ENCODE measurements at places on chromosomes 5 and 9.

GRCh38 chr5:156934450-156935211 lies 28.4 kb downstream of the TIMD4 start:
- DNase-seq = peak; percentile 58

GRCh38 chr5:16565118-16565517 lies 51.7 kb downstream of the RETREG1 start:
- DNase-seq = no peak

GRCh38 chr9:36597412-36598178 lies 24.9 kb downstream of the MELK start:
- peak; percentile 8 for DNase-seq

DNA sequence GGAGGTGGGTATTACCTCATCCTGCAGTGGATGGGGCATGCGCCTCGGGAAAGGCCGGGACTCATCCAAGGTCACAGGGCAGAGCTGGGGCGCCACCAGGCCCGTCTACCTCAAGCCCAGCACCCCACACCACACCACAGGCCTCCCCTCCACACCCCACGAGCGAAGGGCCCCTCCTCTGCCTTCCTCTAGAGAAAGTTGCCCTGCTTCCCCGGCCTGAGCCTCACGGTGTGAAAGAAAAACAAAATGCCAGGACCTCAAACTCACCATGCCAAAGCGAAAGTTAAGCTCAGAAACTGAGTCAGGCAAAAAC lies 161.1 kb downstream of the COL23A1 start:
- DNase-seq = no peak

- peak; percentile 34 for DNase-seq
These were observed 99.3 kb downstream of the ACTBL2 start for GRCh38 chr5:57383093-57383861.

- DNase-seq = no peak
These were observed 462 bp downstream of the NUDCD2 start for GRCh38 chr5:163459462-163459818.

GRCh38 chr5:53893626-53894025 lies 333.2 kb downstream of the NDUFS4 start:
- no peak for DNase-seq

GRCh38 chr9:136205707-136205992 lies 722 bp upstream of the LHX3 start:
- no peak for DNase-seq

GRCh38 chr9:97737429-97737828 lies 40.3 kb upstream of the XPA start:
- DNase-seq = no peak

DNA sequence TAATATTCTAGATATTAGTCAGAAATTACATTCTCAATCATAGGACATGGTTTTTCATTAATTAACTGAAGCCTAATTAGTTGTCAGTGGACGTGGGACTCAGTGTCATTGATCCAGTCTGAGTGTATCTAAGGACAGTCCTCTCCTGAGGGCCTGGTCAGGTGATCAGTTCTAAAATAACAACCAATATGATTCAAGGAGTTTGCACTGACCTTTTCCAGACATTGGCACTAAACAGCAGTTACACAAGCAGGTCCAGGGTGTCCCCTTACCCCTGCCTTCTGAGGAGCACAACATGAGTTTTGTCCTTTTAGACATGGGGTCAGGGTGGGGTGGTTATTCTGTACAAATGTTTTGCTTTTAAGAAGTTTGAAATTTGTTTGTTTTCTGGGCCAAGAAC lies 97.8 kb downstream of the CMYA5 start:
- DNase-seq = no peak

DNA sequence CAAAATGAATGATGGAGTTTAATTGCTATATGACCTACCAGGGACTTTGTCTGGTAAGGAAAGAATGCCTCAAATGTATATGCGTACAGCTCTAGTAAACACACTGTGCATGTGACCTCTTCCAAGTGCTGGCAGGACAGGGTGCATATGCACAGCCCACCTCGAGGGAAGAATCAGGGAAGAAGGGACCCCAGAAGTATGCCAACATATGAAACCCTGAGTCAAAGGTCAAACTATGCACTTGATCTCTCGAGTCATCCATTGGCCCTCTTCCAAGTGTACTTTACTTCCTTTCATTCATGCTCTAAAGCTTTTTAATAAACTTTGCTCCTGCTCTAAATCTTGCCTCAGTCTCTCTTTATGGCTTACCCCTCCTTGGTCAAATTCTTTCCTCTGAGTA lies 804.6 kb upstream of the COX7C start:
- DNase-seq = no peak

DNA sequence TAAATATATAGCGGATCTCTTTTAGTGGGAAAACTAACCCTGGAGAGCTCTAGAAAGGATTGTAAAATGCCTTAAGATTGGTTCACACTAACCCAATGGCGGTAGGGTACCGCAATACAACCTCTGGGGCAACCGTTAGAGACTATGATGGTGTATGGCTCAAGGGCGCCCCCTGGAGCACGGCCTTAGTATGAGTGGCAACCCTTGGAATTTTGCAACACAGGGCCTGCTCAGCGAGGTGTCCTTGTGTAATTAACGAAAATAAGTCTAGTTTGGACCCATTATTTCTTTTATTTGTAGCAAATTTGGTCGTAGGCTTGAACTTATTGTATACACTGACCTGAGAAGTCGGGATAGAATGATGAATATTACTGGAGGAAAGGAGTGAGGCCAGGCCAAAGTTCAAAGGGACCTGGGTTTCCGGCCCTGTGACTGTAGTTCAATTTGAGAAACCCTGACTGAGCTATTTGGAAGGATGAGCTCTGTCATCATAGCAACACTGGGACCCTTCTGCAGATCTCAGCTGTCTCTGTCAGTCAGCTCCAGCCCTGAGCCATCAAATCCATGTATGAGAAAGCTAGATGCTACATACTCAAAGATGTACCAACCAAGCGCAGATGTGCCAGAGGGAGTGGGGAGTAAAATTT lies 54.8 kb downstream of the CAMK4 start:
- DNase-seq = peak; percentile 89

GRCh38 chr9:135344523-135344901 lies 135.1 kb upstream of the PPP1R26 start:
- no peak for DNase-seq

GRCh38 chr5:93654676-93655075 lies 71.7 kb downstream of the NR2F1 start:
- no peak for DNase-seq

DNA sequence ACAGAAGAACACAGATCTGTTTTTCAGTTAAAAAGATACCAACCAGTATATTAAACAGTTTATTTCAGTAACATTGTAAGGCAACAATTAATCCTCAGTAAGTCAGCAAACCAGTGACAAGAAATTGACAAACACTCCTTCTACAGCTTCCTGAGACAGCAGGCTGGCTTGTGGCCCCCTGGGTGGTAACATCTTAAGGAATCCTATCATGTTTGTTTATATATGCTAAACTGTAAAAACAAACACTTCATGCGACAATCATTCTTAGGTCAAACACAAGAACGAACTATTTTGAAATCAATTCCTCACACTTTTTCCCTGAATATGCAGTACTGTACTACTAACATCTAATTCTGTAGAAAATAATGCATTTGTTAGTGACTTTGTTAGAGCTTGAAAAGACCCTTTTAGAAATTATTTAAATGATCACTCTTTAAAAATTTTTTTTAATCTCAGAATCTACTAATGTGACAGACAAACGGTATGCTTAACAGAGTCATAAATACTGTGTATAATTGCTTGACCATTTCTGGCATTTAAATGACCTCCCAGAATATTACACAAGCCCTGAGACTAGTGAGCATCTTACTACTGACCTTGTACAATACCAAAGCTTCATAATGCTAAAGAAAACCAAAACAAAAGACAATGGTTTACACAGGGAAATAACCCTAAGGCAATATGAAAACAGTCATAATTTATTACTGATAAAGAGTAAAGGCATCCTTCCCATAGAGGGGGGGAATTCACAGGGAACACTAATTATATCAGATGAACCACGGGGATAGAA lies 48.2 kb downstream of the ERMP1 start:
- no peak for DNase-seq

DNA sequence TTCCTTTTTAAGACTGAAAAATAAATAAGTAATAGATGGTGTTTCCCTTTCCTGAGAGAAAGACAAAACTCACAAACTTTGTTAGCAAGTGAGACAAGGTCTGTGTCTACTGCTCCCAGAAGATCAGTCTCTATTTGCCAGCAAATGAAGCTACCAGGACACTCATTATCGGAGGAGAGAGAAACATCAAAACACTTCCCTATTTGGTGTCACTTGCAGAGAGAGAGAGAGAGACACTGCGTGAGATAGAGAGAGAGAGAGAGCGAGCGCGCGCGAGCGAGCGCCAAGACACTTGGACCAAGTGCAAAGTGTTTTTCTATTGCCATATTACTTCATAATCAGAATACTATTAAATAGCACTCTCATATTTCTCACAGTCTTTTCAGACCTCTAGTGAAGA lies 142.7 kb downstream of the KCNN2 start:
- DNase-seq = no peak
